ENCODE measurements at places on chromosomes 1 and 21.

- peak overlapping the region; percentile 97 for H3K27ac ChIP-seq
- H3K27me3 ChIP-seq, result peaks cover 6% of the 10 kb centered on the region
- peaks cover 22% of the 10 kb centered on the region for H3K36me3 ChIP-seq
- peak overlapping the region; percentile 91 for H3K4me3 ChIP-seq
- peaks cover 72% of the 10 kb centered on the region for H3K4me1 ChIP-seq
Observed at GRCh38 chr1:169109561-169110134, 3.2 kb downstream of the ATP1B1 start.

DNA sequence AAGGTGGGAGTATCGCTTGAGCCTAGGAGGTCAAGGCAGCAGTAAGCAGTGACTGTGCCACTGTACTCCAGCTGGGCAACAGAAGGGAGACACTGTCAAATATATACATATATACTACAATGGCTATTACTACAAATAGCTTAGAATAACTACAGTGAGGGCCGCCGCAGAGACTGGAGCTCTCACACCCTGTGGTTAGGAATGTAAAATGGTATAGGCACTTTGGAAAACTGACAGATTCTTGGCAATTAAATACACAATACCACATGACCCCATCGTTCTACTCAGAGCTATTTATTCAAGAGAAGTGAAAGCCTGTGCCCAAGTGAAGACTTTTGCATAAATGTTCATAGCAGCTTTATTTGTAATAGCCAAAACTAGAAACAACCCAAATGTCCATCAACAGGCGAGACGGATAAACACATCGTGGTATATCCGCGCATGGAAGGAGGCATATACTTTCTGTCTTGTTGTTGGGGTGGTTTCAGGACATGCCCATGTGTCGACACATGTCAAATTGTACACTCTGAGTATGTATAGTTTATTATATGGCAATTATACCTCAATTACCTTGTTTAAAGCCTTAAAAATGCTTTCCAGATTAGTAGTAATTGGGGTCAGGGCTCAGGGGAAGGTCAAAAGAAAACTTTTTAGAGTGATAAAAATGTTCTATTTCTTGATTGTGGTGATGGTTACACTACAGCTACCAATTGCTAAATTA is 123.4 kb downstream of the RIPK4 start:
- H3K27me3 ChIP-seq, result no peaks in the 10 kb centered on the region
- H3K4me3 ChIP-seq, result no peak overlapping the region
- peak overlapping the region; percentile 66 for H3K27ac ChIP-seq
- no peak for DNase-seq

DNA sequence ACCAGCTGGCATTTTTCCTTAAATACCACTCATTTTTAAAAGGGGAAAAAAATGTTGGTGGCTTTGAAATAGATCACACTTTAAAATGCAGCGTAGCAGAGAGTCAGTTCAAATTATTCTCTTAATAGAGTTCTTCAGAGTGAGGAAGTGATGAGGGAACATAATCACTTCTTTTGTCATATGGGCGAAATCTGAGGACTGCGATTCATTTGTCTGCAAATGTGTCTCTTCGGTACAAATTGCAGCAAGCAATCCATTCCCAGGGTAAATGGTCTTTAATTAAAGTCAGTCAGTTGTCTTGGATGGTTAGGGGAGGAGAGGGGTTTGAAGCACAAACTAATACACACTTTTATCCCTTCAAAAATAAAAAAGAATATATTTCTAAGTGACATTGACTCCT is 86.0 kb upstream of the SELENON start:
- peaks cover 13% of the 10 kb centered on the region for H3K4me1 ChIP-seq
- no peak overlapping the region for H3K4me3 ChIP-seq
- peaks cover 25% of the 10 kb centered on the region for H3K27me3 ChIP-seq
- H3K27ac ChIP-seq, result no peak overlapping the region
- H3K36me3 ChIP-seq, result no peaks in the 10 kb centered on the region
- DNase-seq, result no peak

- DNase-seq, result peak; percentile 96
- peak overlapping the region; percentile 71 for H3K4me3 ChIP-seq
- H3K36me3 ChIP-seq, result no peaks in the 10 kb centered on the region
- peaks cover 82% of the 10 kb centered on the region for H3K4me1 ChIP-seq
- H3K27ac ChIP-seq, result peak overlapping the region; percentile 99
Observed at GRCh38 chr1:55696181-55696754, 481.1 kb upstream of the USP24 start.

DNA sequence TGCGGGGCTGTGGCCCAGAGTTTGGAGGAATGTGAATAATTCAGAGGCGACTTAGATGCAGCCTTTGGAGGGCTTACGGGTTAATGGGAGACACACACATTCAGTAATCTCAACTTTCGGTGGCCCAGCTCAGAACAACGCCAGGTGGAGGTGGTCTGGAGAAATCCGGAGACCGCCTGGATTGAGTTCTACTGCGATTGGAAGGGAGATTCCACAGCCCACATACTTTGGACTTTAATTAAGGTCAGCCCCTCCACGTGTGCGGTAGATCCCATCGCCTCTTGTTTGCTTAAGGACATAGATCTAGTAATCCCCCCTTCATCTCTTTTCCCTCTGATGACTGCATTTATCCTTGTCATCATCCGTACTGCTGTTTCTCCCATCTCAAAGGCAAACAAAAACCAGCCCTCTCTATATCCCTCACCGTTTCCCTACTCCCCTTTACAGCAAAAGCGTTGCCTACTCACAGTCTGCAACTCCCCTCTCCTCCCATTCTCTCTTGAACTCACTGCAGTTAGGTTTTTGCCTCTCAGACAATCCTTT is 720 bp upstream of the BSDC1 start:
- peak overlapping the region; percentile 97 for H3K27ac ChIP-seq
- H3K4me3 ChIP-seq, result peak overlapping the region; percentile 97
- no peak for DNase-seq
- H3K27me3 ChIP-seq, result no peaks in the 10 kb centered on the region
- peaks cover 28% of the 10 kb centered on the region for H3K4me1 ChIP-seq

DNA sequence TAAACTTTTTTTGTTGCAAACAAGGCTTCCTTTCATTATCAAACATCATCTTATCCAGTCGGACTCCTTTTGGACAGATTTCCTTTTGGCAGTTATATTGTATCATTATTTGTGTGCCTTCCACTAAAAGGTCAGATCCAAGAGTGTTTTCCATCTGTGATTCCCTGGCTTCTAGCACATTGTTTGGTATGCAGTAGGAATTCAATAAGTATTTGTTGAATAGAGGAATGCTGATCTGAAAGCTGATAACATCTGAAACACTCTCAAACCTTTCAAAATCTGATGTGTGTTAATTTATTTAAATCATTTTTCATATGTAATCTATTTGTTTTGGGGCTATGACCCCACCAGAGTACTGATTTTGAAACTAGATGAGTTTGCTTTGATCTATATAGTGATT is 39.0 kb downstream of the NDC1 start:
- no peak overlapping the region for H3K27ac ChIP-seq
- peaks cover 14% of the 10 kb centered on the region for H3K4me1 ChIP-seq
- H3K4me3 ChIP-seq, result no peak overlapping the region
- H3K36me3 ChIP-seq, result peaks cover 29% of the 10 kb centered on the region

DNA sequence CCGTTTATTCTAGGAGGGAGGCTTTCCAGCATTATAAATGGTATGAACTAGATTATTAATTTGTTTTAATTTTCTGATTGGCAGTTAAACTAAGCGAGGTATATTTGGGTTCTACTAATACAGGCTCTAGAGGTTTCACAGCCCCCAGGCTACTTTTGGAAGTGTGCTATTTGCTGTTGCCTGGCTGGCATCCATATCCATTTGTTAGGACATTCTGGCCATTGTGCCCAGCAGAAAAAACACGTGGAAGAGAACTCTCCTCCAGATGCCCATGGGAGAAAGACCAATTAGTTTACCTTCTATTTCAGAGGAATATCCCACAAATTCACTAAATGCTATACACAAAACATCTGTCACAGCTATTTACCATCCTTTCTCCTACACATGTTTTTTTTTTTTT is 29.3 kb downstream of the MACO1 start:
- DNase-seq, result no peak
- H3K27ac ChIP-seq, result no peak overlapping the region
- peaks cover 26% of the 10 kb centered on the region for H3K36me3 ChIP-seq
- no peaks in the 10 kb centered on the region for H3K27me3 ChIP-seq

- DNase-seq, result no peak
- H3K4me1 ChIP-seq, result peaks cover 62% of the 10 kb centered on the region
- H3K27ac ChIP-seq, result peak overlapping the region; percentile 83
Observed at GRCh38 chr1:58402444-58402843, 144.1 kb downstream of the OMA1 start.

DNA sequence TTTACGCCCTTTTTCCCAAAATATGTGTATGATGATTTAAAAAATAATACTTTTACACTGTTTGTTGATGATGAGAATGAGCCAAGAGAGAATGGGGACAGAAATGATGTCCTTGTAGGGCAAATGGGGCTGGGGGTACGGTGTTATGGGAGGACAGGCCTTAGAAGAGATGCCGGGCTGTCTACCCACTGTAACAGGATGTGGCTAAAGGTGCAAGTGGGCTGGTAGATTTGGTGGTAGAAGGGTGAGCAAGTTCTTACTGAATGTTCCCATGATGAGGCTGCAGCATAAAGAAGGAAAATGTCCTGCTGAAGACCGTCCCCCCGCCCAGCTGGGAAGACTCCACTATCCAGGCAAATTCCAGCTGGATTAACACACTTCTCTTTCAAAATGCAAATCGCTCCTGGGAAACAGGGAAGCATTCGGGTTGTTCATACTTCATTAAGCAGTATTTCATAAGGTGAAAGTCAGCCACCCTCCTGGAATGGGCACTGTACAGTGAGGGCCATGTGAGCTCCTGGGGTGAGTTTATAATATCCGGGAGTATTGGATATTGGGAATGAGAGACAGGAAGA is 14.0 kb downstream of the GPA33 start:
- DNase-seq, result no peak
- no peak overlapping the region for H3K27ac ChIP-seq

DNA sequence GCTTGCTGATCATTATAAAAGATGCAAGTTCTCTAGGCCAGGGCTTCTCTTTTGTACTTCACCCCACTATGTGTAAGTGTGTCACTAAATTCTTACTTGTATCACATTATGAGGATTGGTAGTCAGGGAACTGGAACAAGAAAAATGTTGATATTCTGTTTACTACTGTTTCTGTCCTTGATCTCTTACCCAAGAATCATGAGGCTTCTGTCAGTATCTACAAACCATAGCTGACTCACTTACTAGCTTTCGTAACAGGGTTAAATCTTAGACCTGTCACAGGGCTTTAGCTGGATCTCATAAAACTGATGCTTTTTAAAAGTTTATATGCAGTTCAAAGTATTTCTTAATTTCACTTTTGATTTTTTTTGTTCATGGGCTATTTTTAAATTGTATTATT is 681.2 kb downstream of the PLPP3 start:
- peak; percentile 67 for DNase-seq
- H3K4me1 ChIP-seq, result peaks cover 19% of the 10 kb centered on the region
- no peak overlapping the region for H3K27ac ChIP-seq
- peaks cover 2% of the 10 kb centered on the region for H3K27me3 ChIP-seq
- H3K4me3 ChIP-seq, result no peak overlapping the region

DNA sequence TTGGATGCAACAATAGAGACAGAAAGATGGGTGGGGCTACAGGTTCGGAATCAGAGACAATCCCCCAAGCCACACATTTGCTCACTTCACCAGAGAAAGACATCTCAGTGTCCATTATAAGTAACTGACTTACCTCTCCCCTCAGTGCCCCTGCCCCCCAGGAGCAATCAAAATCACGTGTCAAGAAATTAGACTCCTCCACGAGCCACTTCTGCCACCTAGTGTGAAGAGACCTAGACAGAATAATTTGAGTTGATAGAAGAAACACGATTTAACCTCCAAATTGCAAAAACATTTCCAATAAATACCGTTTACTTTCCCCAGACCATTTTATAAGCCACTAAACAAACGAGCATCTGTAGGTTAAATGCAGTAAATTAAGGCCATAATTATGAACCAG is 123.2 kb downstream of the SLC30A10 start:
- no peak for DNase-seq
- no peaks in the 10 kb centered on the region for H3K36me3 ChIP-seq
- H3K4me1 ChIP-seq, result no peaks in the 10 kb centered on the region
- no peak overlapping the region for H3K27ac ChIP-seq
- H3K27me3 ChIP-seq, result peaks cover 3% of the 10 kb centered on the region
- H3K4me3 ChIP-seq, result no peak overlapping the region

DNA sequence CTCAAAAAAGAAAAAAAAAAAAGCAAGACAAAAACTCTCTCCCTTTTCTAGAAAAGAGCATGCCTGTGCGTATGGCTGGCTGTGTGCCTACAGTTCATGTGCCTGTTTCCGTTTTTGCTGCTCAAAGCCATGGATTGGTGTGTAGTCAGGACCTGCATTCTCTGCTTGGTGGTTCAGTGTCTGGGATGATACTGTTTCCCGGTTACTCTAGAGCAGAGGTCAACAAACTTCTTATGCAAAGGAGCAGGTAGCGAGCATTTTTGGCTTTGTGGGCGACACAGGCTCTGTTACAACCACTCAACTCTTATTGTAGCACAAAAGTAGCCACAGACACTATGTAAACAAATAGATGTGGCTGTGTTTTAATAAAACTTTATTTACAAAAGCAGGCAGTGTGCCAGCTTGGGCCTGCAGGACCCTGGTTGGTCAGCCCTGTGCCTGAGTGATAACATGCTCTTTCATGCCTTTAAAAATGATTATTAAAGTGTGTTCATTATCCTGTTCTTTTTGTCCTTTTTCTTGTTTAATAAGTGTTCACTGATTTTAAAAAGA is 524.2 kb downstream of the KIF26B start:
- peaks cover 3% of the 10 kb centered on the region for H3K36me3 ChIP-seq
- DNase-seq, result no peak
- no peak overlapping the region for H3K27ac ChIP-seq
- H3K27me3 ChIP-seq, result no peaks in the 10 kb centered on the region

DNA sequence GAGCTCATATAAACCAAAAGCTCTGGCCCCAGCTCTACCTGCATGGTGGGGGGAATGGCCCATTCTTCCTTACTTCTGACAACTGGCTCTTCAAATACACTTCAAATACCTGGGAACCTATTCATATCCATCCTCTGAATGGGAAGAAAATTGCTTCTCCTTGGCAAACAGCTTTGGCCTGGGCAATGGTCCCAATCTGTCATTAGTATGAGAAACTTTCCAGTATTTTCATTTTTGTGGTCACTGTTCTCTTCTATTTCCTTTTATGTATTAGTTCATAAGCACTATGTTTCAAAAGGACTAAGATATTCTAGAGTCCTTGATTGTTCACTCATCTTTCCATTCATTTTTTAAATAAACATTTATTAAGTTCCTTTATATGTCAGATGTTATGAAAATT is 5.2 kb upstream of the HSD3B2 start:
- H3K36me3 ChIP-seq, result no peaks in the 10 kb centered on the region
- H3K27me3 ChIP-seq, result peaks cover 4% of the 10 kb centered on the region
- peak; percentile 15 for DNase-seq
- H3K27ac ChIP-seq, result no peak overlapping the region
- H3K4me1 ChIP-seq, result no peaks in the 10 kb centered on the region

- peaks cover 24% of the 10 kb centered on the region for H3K4me1 ChIP-seq
- no peak overlapping the region for H3K27ac ChIP-seq
- H3K27me3 ChIP-seq, result peaks cover 9% of the 10 kb centered on the region
- peak overlapping the region; percentile 91 for H3K4me3 ChIP-seq
- DNase-seq, result peak; percentile 62
Observed at GRCh38 chr1:33180226-33180910, 1.5 kb downstream of the TRIM62 start.

GRCh38 chr1:172662464-172663109 is 3.7 kb downstream of the FASLG start:
- peak overlapping the region; percentile 66 for H3K27ac ChIP-seq
- DNase-seq, result peak; percentile 67
- peaks cover 4% of the 10 kb centered on the region for H3K27me3 ChIP-seq
- H3K4me3 ChIP-seq, result peak overlapping the region; percentile 54
- peaks cover 38% of the 10 kb centered on the region for H3K4me1 ChIP-seq
